Aortic smooth muscle cell (primary cell): ENCODE measurements at places on chromosomes 1 and 21. TPM values are rescaled to one million over a fixed set of nuclear protein-coding genes. Genes with fewer than 3 reads are reported as not detected.

Gene LRRC38
- total RNA-seq: 0.50 TPM in 1 of 2 replicates, not detected in the other

Gene FAM72B
- total RNA-seq: 1.9 and 3.3 TPM in 2 replicates

Gene CNIH3
- 3.4 and 4.9 TPM in 2 replicates for total RNA-seq

Gene CD1E
- not detected in 2 replicates for total RNA-seq

Gene CSMD2
- total RNA-seq: 4.0 and 8.8 TPM in 2 replicates

Gene C8A
- total RNA-seq: not detected in 2 replicates

Gene ATP6V1G3
- 0.25 TPM in 1 of 2 replicates, not detected in the other for total RNA-seq

Gene MATN1
- 0.06 and 0.26 TPM in 2 replicates for total RNA-seq

Gene ASB17
- not detected in 2 replicates for total RNA-seq

Gene LCE3E
- total RNA-seq: not detected in 2 replicates

Gene MAP1LC3C
- 0.13 TPM in 1 of 2 replicates, not detected in the other for total RNA-seq

Gene FMO3
- total RNA-seq: 0.37 and 0.79 TPM in 2 replicates

Gene INPP5B
- 27.4 and 30.4 TPM in 2 replicates for total RNA-seq

Gene USF1
- total RNA-seq: 73.6 and 80.6 TPM in 2 replicates

Gene SPRR2A
- not detected in 2 replicates for total RNA-seq

Gene CLEC20A
- not detected in 2 replicates for total RNA-seq

Gene GBP1
- 11.6 and 12.4 TPM in 2 replicates for total RNA-seq
